ENCODE measurements at places on chromosomes 16 and 17.
A peak's percentile ranks its signal among the peaks of the same experiment; 100 is the strongest.

DNA sequence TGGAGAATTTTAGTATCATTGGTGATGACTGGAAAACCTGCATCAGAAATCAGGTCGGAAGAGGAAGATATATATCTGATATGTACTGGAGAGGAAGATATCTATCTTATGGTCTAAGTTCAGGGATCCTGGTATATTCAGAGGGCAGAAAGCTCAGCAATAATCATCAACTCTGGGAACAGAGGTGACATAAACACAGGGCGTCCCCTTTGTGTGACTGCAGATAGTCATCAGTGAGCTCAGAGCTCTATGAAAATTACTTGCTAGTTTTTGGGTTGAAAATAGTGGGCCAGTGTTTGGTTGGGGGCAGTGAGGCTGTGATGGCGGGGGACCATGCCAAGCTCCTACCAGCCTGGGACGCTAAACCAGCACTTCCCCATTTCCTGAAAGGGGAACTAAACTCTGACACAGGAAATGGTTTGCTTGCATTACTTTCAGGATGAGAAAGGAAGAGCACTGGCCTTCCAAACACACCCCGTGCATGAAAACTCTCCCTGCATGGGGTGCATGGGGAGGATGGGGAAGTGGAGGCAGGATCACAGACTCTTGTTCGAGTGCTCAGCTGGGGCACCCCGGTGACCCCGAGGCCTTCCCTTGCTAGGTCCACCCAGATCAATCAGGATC is 15.8 kb downstream of the NOD2 start:
- DNase-seq = no peak

- no peak for DNase-seq
Measured at GRCh38 chr17:28404007-28404406, 2.0 kb downstream of the SLC46A1 start.

DNA sequence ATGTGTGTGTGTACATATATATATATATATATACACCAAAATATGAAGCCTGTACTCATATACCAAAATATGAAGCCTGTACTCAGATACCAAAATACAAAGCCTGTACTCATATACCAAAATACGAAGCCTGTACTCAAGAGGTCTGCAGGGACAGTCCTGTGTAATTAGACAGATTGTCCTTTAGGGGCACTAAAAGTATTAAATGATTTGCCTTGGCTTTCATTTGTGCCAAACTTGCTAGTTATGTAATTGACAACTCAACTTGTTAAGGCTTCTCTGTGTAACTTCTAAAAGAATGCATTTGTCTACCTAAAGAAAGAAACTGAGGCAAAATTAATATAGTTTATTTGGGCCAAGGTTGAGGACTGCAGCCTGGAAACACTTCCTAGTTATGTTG is 30.8 kb upstream of the DHX40 start:
- no peak for DNase-seq

GRCh38 chr16:66580605-66581209 is 1.4 kb downstream of the CMTM2 start:
- DNase-seq = peak; percentile 85

GRCh38 chr16:14365200-14365851 is 264.7 kb downstream of the PARN start:
- no peak for DNase-seq

GRCh38 chr16:12225255-12225654 is 248.7 kb downstream of the SNX29 start:
- no peak for DNase-seq

DNA sequence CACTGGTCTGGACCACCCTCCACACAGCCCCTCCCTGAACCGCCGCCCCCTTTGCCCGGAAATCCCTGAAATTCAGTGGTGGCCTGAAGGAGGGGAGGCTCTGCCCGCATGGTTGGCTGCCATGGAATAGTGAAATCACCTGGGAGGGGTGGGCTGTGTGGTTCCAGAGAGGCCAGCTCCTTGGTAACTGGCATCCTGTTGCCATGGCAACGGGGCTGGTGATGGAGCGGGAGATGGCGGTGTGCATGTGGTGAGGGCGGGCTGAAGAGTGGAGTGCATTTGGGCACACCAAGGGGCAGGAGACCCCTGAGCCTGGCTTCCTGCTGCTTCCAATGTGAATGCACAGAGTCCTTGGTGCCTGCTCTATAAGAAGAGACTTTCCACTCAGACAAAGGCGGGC is 2.4 kb downstream of the EFNB3 start:
- no peak for DNase-seq

DNA sequence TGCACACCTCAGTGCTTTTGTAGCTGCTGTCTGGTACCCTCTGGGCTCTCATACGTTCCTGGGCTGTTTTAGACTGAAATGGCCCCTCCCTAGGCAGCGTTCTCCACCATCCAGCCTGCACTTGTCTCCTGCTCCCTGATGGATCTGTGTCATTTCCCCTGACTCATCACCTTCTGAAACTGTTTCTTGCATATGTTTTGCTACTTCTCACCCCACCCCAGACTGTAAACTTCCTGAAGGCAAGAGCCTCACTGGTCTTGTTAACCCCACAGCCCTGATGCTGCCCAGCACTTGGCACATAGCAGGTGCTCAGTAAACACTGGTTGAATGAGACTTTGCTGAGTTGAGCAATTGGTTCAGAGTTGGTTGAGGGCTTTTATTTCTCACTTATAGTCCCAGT is 78.7 kb downstream of the CRISPLD2 start:
- no peak for DNase-seq
